Fibroblast of lung (primary cell): ENCODE measurements at places on chromosomes 6 and 20. TPM values are rescaled to one million over a fixed set of nuclear protein-coding genes. Genes with fewer than 3 reads are reported as not detected.

The BMP6 gene
- 0.09 and 0.20 TPM in 2 replicates for polyA plus RNA-seq

DNA sequence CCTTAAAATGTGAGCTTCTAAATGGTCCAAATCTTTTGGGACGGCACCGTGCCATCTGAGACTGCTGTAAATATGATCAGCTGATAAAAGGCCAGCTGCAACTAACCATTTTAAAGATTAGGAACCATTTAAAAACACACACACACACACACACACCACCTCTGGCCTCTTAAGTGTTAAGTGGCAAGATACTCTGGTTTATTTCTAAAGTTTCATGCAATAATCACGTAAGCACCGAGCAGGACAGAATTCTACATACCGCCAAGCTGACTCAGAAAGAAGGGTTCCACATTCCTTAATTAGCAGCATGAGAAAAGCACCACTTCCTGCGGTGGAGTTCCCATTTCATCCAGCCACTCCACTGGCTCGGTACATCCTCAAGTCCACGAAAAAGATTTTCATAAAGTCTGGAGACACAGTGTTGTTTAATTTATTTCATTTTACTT, 17.8 kb upstream of the ZNF217 start:
- DNase-seq, result peak; percentile 99

- DNase-seq, result peak; percentile 9
These were observed 28.4 kb upstream of the SLC35A1 start for GRCh38 chr6:87444362-87444761.

The ACAT2 gene
- 108 TPM in 2 replicates for polyA plus RNA-seq

- no peak for DNase-seq
These were observed 117.9 kb downstream of the JARID2 start for GRCh38 chr6:15363523-15364400.

- DNase-seq, result peak; percentile 82
These were observed 90.4 kb downstream of the COL12A1 start for GRCh38 chr6:75115481-75115880.

The CRISP2 gene
- polyA plus RNA-seq, result not detected in 2 replicates

DNA sequence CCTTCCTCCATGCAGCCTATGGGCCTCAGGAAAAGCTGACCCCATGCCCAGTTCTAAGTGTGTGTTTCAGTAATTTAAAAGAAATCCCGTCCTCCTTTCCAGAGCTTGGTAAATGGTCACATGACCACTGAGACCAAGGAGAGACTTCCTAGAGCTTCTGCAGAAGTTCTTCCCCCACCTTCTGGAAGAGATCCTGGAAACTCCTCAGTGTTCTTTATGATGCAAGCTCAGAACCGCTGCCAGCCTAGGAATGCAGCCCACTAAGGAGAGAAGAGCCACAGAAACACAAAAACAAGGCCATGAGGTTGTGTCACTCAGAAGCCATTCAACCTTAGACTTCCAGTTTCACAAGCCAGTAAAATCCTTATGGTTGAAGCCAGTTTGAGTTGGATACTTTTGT, 348.4 kb downstream of the TPBG start:
- DNase-seq, result no peak

The ZSCAN26 gene
- polyA plus RNA-seq, result 12.7 and 16.6 TPM in 2 replicates

DNA sequence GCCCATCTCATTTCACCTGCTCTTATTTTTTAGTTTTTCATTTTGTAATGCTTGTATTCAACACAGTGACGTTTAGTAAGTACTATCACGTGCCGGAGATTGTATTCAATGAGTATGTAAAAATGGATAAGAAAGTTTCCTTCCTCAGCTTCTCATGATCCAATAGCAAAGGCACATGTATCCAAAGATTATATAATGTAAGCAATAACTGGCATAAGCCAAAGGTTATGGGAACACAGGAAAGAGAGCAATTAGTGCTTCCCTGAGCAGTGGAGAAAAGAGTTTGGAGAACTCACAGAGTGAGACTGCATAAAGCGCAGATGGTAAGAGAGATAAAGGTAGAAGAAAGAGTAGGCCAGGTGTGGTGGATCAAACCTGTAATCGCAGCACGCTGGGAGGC, 21.8 kb upstream of the LTV1 start:
- DNase-seq, result no peak

DNA sequence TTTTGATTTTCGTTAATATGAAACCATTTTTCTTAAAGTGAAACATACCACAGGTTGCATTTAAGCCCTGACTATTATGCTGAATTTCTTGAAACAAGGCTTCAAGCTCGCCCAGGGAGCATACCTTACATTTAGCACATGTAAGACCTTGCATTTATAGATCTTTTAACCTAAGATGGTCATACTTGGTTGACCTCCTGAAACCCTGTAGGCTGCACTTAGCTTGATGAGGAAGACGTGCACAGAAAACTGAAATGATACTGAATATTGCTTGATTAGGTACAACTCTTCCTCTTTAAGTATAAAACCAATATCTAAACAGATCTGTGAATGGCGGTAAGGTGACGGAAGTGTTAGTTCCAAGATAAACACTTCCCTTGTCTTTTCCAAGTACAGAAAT, 82.2 kb downstream of the CTNNBL1 start:
- DNase-seq, result no peak

The FAXC gene
- 2.7 and 3.1 TPM in 2 replicates for polyA plus RNA-seq

DNA sequence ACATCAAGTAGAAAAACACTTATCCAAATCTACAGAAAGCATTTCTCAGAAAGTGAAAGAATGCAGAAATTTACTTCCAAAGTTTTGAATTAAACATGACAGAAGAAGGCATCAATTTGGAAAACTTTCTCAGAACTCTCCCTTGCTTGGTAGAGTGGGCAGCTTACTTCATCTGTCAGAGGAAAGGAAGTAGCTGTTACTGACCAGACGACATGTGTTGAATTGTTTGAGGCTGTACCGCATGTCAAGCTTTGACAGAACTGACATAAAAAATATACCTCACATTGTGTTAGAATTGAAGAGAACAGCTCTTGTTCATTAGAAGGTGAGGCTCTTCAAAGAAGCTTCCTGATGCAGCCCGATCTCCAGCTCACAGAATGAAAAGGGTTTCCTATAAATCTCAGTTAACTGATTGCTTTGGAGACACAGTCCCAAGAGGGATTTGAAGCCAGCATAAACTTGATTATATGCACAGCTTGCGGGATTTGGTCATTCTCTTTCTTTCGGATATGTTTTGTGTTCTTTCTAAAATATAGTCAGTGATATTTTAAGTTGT, 190.7 kb downstream of the PLCB1 start:
- DNase-seq, result no peak

DNA sequence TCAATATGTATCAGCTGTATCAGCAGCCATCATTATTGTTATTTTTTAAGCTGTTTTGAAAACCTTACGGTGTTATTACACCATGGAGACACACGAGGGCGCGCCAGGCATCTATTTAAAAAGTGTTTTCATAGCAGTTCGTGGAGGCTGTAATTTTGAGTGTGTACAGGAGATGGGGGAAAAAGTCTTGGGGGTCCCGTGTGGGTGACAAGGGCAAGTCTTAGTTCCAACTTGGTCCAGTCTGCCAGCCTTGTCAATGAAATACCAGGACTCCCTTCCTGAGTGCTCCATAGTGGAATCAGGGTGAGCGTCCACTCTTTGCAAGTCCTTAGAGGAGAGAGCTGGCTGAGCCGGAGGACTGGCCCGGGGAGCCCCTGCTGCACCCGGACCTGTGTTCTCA, 43.3 kb downstream of the SLC2A10 start:
- peak; percentile 69 for DNase-seq

The FUT9 gene
- polyA plus RNA-seq, result not detected in 2 replicates

The PI16 gene
- polyA plus RNA-seq, result 0.09 and 0.67 TPM in 2 replicates

DNA sequence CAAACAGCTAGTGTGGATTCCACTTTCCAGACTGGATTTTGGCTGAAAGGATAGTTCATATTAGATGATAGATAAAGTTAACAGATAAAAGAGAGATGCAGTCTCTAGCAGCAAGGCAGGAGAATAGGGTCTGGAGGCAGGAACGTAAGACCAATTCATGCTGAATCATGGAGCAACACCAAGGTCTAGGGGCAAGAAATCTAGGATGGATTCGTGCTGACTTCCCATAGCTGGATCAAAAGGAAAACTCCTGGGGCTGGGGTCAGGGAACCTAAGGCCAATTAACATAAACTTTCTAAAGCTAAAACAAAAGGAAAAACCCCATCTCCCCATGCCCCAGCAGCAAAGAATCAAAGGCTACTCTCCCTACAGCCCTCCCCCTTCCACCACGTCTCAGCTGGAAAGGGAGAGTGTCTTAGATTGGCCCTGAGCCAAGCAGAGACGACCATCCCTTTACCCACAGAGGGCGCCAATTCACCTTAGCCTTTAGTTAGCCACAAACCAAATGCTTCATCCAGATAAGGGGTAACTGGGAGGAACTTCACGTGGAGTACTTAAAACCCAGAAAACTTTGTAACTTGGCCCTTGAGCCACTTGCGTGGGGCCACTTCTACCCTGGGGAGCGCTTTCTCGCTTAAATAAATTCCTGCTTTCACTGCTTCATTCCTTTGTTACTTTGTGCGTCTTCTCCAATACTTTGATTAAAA, 7.6 kb downstream of the TREM1 start:
- peak; percentile 22 for DNase-seq

The VGLL2 gene
- not detected in 2 replicates for polyA plus RNA-seq

GRCh38 chr20:3927486-3928291, 38.5 kb downstream of the PANK2 start:
- DNase-seq, result peak; percentile 78

DNA sequence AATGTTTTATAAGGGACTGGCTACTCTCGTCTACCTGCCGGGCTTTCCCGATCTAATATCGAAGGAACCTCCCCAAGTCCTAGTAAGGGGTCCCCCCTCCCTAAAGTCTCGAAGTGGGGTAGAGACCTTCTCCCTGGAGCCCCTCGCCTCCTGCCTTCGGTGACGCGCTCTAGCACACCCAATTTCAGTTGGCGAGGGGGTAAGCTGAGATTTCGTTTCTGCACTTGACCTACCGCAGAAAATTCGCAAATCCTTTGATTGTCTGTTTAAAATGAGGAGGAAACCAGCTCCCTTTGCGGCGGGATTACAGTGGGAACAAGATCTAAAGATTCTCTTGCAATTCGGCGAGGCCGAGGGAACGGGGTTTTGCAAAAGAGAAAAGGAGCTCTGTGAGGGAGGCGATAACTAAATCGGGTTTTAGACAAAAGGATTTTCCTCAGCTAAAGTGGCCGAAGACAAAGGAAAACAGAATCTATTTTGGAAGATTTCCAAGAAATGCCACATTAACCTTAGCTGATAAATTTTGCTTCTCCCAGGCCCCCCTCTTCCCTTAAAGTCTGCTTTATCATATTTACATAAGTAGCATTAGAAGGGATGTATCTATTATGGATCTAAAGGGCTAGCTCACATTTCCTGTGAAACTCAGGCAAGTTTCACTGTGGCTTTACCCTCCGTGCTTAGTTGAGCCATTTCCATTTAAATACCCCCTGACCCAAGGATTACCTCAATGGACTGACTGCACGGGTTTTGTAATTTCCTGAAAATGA, 8.4 kb downstream of the SIM1 start:
- no peak for DNase-seq

DNA sequence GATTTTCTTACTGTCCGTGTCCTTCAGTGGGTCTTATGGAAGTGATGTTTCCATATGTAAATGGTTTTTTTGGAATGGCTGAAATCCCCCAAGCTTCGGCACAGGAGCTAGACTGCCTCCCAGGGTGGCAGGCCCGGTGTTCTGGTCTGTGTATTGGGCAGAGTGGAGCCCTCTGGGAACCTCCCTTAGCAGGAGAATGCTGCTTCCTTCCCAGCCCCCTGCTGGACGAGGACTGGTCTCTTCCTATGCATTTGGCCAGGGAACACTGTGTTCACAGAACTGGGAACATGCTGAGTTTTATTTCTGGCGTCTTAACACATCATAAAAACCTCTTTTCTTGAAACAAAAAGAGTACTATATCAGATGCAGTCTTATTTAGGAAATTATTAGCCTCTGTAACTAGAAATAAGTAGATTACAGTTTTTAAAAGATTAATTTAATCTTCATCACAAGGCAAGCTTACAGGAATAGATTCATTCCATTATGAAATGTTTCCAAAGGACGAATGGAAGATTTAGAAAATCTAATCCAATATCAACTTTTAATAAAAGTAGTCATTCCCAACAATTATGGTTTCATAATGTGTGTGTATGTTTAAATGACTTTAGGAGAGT, 56.6 kb downstream of the SYTL3 start:
- peak; percentile 41 for DNase-seq

The HLA-DMB gene
- polyA plus RNA-seq, result 0.28 TPM in 2 replicates

DNA sequence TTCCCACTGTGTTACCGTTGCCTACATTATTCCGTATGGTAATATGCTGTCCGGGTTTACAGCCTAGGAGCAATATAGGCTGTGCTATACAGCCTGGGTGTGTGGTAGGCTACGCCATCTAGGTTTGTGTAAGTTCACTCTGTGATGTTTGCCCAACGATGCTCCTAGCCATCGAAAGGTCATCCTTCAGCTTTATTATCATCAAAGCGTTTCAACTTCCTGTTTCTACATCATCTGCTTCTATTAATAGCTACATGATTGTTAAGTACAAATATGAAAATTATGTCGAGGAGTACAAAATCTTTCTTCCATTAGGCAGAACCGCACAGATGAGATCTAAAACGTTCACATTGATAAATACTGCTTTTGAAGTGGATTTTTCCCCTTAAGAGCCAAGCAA, 69.9 kb downstream of the PPP1R14C start:
- DNase-seq, result no peak

DNA sequence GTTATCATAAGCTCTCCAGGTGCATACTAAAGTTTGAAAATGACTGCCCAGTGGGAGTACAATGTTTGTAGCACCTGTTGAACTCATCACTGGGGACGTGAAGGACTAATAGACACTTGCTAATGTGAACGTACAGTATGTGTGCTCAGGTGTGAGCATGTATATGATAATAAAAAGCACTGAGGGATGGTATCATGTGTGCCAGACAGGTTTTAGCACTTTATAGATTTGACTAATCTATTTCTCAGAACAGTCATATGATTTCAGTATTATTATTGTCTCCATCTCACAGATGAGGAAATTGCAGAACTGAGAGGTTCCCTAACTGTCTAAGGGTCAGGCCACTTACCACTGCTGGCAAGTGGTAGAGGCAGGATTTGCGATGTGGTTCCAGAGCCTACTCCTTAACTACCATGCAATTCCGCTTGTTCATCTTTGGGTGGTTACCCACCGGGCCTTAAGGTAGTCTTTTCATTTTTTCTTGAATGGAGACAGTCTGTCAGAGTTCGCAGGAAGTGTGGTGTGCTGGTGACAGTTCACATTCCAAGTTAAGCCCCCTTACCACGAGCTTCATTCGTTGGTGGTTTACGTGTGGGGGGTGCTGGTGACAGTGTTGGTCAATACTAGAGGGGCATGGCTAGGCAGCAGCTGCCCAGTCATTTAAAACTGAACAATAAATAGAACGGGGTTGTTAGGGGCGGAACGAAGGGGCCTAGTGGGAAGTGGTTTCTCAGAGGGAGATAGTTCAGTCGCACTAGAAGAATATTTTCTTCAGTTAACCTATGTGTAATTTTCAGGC, 46.8 kb downstream of the RREB1 start:
- DNase-seq, result no peak

DNA sequence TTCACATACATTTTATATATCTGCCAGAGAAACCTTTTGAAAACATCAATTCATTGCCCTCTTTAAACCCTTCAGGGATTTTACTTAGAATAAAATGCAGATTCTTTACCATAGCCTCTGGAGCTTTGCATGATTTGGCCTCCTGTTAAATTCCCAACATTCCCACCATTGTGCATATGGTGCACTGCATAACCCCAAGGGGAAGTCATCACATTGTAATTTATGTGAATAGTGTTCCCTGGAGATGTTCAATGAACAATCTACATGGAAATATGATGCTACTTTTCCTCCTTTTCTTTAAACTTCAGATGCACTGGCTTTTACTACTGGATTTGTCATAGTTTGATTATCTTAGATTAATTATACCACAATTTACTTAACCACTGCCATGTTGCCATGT, 94.7 kb downstream of the PHF3 start:
- DNase-seq, result no peak

GRCh38 chr20:1320016-1320415, 8.9 kb downstream of the SDCBP2 start:
- DNase-seq, result no peak
